ENCODE measurements at places on chromosomes 4 and X. TPM values are rescaled to one million over a fixed set of nuclear protein-coding genes. Genes with fewer than 3 reads are reported as not detected.

The MBNL3 gene
- total RNA-seq = 7.7 TPM

The PTPN13 gene
- 56.0 TPM for total RNA-seq

GRCh38 chr4:113153529-113154101 lies 104.2 kb downstream of the ANK2 start:
- DNase-seq = no peak

- no peak for DNase-seq
Observed at GRCh38 chrX:132414404-132414803, 74.4 kb downstream of the MBNL3 start.

- DNase-seq = no peak
Observed at GRCh38 chr4:105568584-105568983, 16.2 kb downstream of the ARHGEF38 start.

DNA sequence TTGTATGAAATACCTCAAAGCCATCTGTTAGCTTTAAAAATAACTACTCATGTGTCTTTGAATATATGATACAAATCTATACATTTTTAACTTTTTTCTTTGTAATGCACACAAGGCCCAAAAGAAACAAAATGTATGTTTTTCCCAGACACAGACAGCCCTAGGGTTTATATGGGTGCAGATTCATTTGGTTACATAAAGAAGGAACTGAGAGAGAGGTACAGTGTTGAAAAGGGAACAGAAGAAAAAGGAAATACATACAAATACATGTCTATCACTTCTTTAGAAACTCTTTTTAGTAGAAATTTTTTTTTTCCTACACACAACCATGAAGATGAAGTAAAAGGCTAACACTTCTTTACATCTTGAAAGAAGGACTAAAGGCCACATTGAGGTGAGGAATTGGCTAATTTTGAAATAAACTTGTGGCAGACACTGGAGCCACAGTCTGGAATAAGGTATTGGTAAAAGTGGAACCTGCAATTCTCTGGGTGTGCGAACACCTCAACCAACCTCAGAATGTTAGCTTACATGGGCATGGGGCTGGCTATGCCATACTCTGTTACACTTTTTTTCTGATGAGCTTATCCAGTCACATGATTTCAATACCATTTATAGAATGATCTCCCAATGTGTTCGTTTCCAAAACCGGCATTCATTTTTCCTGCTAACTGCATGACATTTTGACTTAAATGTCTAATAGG lies 67.9 kb downstream of the FAM47C start:
- no peak for DNase-seq

DNA sequence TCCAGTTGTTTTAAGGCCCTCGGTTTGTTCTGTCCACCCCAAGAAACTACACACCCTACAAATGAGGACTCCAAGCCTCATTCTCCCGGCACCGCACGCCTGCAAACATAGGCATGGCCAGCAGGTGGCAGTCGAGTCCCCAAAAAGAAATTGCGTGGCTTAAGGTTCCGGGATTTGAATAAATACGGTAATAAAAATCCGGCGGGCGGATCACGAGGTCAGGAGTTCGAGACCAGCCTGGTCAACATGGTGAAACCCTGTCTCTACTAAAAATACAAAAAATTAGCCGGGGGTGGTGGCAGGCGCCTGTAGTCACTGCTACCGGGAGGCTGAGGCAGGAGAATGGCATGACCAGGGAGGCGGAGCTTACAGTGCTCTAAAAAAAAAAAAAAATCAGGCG lies 21.8 kb upstream of the CSF2RA start:
- DNase-seq = peak; percentile 92

All from osteocyte (in vitro differentiated cells).